Esophagus squamous epithelium (tissue), 5 donors: ENCODE measurements at places on chromosomes 6 and 20.

DNA sequence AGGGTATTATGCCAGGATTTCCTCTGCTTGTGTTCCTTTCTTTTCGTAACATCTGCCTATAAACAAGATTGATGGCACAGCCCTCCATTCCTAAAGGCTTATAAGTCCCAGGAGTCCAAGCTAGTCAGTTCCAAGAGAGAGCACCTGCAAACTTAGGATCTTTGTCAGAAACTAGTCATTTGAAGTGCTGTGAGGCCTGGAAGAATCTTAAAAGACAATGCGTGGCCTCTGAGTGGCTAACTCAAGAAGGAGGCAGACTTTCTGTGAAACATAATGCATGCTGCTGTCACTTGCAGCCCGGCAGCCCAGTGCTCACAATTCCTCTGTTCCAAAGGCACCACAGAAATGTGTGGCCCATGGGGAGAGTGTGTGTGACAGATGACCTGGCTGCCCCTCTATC is 135.0 kb upstream of the SUPT3H start:
- DNase-seq, result no peak

DNA sequence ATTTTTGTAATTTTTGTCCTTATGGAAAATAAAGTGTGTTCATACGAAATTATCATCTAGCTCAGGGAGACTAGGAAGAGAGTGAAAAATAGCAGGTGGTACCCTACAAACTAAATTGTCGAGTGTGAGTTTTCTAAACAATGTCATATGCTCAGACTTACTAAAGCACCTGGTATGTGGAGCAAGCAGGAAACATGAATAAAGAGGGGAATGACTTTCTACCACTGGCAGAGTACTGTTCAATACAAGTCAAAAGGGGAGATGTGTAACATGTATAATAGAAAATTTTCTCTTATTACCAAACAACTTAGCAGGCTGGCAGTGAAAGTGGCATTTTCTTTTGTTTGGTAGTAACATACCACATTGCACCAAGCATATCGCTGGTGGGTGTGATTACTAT is 36.1 kb downstream of the CTNNBL1 start:
- no peak for DNase-seq

GRCh38 chr20:7637184-7637583 is 303.1 kb downstream of the HAO1 start:
- DNase-seq, result no peak

GRCh38 chr20:51860111-51860882 is 58.0 kb upstream of the SALL4 start:
- DNase-seq, result no peak

DNA sequence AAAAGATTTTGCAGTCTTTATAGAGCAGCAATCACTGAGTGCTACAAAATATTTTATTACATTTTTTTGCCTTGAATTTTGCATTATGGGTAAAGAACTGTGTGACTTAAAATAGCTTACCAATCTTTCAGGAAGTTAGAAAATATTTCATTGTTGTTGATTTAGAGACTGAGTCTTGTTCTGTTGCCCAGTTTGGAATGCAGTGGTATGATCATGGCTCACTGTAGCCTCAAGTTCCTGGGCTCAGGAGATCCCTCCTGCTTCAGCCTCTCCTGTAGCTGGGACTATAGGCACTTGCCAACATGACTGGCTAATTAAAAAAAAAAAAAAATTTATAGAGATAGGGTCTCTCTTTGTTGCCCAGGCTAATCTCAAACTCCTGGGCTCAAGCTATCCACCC is 100.8 kb downstream of the ADGRB3 start:
- DNase-seq, result no peak
